ELR (cell line): ENCODE measurements at places on chromosomes 4 and X.
A peak's percentile ranks its signal among the peaks of the same experiment; 100 is the strongest.

DNA sequence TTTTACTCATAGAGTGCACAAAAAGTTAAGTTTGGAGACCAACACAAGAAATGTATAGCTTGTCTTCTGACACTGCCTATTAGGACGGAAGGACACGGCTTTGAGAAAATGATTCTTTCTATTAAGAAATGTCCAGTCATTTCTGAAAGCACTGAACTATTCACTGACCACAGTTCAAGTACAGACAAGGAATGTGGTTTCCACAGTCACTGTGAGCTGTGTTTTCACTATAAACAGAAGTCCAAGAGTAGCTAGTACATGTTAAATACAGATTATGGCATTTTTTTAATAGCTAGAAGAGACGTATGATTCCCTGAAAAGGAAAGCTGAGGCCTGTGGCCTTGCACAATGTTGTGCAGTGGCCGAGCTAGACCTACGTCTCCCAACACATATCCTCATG is 115.1 kb upstream of the GPM6A start:
- peak; percentile 9 for DNase-seq

DNA sequence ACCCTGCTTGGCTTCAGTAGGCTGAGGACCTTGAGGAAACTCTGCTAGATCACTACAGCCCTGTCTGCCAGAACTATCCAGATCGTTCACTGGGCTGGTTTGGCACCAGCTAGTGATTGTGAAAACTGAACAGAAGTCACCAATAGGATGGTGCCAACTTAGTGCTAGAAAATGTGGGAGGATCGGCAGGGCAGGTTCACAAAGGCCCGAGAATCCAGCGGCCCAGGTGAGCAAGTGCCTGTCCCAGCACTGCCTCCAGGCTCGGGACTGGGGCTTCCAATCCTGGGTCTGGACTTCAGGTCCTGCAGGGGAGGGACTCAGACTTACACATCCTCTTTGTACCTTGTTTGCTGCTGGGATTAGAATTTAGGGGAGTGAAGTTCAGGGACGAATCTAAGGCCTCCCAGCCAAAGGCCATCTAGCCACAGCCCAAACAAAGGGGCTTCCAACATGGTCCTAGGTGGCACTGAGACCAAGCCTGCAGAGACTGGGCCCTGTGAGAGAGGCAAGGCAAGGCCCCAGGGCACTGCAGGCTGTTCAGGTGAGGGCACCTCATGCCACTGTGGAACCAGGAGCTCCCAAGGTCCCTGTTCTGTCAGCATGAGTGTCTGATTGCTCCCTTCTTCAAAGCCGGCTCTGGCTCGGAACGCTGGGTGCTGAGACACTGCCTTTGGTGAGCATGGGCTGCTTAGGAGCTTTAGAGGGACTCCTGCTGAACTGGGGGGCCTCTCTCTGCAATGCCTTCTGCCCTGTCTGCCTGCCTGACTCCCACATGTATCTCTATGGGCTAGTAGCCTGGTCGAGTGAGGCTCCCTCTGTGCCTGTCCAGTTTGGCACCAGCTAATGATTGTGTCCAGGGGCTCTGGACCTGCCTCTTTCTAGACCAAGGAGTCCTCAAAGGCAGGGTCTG is 20.7 kb upstream of the ZNF185 start:
- DNase-seq: no peak

GRCh38 chr4:85474356-85474755 is 594 bp upstream of the ARHGAP24 start:
- no peak for DNase-seq

DNA sequence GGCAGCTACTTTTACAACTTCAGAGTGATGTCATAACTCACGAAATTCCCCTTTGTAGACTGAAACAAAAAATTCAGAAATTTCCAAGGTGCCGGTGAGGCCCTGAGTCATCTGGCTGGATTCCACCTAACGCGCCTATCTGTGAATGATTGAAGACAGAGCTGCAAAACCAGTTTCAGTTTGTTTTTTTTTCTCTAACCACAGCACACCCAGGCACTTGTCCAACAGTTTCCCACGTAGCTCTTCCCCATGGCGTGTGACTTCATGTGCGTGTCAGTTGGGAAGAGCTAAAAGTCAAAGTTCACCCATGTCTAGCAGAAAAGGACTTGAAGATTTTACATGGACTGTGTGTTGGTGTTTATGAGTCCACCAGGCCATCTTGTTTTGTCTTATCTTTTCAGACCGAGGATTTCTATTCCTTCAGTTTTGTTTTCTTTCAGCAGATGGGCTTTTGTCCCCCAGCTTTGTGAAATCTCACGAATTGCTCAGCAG is 16.4 kb downstream of the TCEANC start:
- DNase-seq: peak; percentile 83

DNA sequence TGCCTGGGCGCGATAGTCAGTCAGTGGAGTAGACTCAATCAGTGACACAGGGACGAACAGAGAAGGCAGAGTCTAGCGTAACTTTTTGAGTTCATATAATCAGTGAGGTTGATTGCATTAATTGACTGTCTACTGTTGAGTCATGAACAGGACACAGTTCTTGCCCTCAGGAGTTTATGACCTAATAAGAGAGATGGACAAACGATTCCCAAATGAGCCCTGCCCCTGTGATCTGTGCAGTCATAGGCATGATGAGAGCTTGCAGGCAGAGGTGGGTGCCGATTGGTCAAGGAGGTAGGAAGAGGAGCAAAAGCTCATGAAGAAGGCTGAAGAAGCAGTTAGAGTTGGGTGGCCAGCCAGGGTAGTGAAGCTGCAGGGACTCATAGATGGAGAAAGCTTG is 57.1 kb downstream of the ADD1 start:
- peak; percentile 26 for DNase-seq

- no peak for DNase-seq
Measured at GRCh38 chrX:130378024-130378669, 7.3 kb downstream of the GPR119 start.

DNA sequence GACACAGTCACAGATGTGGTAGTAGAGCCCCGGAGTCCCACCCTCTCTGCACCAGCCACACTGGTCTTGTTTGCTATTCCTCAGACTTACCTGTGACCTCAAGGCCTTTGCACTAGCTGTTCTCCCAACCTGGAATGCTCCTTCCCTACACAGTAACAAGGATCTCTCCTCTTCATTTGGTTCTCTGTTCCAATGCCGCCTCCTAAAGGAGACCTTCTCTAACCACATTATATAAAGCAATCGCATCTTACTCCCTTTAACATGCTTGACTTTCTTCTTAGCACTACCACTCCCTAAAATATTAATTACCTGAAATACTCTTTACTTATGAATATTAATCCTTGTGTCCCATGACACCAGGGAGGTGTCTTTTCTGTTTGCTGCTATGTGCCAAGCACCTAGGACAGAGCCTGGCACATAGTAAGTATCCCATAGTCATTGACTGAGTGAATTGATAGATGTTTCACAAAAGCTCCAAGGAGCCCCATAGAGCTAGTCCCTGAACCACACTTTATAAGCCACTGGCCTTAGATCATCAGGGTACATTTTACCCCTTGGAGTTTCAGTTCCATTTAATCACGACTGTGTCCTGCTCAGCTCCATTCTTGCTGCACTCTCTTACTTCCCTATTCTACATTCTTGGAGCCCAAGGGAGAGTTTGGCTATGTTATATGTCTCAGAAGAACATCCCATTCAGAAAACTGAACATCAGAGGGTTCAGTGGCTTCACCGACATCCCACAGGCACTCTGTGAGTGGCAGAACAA is 312.7 kb downstream of the RAB28 start:
- DNase-seq: no peak

GRCh38 chrX:102784550-102784949 is 64.0 kb downstream of the GPRASP3 start:
- no peak for DNase-seq

- DNase-seq: no peak
Measured at GRCh38 chr4:186554914-186555827, at the start of gene MTNR1A. Gene MTNR1A, minus strand, starts transcription at chr4:186555567. Its CDS starts 202 bp downstream, at chr4:186555365.

- DNase-seq: no peak
Measured at GRCh38 chrX:97132664-97133415, 249.1 kb downstream of the RPA4 start.

DNA sequence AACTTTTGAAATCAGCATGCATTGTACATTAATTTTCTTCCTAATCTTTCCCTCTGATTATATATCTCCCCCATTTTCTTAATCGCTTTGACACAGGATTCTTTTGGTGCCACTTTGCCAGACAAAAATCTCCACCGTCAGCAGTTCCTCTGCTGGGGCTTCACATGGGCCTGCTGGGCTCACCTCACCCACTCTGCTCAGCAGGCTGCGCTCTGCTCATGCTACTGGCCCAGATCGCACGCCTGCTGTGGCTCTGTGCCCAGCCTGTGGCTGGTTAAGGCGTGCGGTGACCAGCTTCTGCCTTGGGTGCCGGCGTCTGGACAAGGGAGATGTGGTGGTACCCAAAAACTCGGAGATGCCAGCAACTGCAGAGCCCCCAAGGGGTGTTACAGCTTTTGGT is 31.1 kb downstream of the UCHL1 start:
- no peak for DNase-seq

DNA sequence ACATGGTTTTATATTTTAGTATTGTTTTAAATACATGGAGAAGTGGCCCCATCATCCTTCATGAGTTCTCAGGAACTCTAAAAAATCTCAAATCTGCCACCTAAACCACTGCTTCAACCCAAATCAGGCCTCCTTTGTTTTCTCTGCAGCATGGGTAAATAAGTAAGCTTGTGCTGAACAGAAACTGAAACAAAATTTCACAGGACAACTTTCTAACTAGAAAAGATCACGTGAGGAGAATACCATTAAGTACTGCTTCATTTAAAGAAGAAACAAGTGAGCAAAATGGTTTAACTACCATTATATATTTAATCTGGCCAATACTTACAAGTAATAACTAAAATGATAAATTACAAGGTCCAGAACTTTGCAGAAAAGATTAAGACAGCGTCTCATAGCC is 2.5 kb downstream of the ARAP2 start:
- DNase-seq: peak; percentile 33

GRCh38 chr4:88102026-88102425 is 56.4 kb downstream of the ABCG2 start:
- DNase-seq: no peak

GRCh38 chr4:139802931-139803330 is 137.3 kb downstream of the MGST2 start:
- DNase-seq: no peak

DNA sequence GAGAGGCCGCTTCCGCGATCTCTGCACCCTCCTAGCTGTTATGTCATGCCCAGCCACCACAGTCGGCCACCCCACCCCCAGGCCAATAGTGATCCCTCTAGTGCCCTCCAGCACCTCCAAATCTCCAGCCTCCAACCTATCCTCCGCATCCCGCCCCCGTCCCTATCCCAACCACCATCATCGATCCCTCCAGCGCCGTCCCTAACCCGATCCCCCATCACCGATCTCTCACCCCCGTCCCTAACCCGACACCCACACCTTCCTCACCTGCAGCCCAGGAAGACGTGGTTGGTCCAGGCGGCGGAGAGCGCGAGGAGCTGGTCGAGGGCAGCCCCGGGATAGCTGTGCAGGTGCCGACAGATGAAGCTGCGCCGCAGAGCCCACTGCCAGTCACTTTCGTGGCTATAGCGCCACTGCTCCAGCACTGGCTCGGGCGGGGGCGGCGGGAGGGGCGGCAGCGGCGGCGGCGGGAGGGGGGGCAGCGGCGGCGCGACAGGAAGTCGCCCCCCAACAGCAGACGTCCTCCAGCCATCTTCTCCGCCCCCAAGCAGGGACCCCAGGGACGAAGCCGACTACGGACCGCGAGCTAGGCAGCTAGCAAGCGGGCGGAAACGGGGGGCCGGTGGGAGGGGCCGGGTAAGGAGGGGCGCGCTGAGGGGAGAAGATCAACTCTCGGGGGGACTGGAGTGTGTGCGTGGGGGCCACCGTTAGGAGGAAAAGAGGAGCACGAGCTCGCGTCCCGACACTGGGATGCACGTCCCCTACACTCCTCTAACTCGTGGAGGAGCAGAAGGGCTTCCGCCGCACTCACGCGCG is 552 bp downstream of the NKRF start:
- peak; percentile 33 for DNase-seq

- DNase-seq: no peak
Measured at GRCh38 chr4:94131212-94131611, 76.5 kb upstream of the SMARCAD1 start.

- DNase-seq: no peak
Measured at GRCh38 chr4:77176640-77177039, 19.6 kb downstream of the CCNG2 start.

- no peak for DNase-seq
Measured at GRCh38 chrX:100584611-100585010, at the start of gene TNMD. Gene TNMD, plus strand, starts transcription at chrX:100584936. Its CDS starts 83 bp downstream, at chrX:100585019.

DNA sequence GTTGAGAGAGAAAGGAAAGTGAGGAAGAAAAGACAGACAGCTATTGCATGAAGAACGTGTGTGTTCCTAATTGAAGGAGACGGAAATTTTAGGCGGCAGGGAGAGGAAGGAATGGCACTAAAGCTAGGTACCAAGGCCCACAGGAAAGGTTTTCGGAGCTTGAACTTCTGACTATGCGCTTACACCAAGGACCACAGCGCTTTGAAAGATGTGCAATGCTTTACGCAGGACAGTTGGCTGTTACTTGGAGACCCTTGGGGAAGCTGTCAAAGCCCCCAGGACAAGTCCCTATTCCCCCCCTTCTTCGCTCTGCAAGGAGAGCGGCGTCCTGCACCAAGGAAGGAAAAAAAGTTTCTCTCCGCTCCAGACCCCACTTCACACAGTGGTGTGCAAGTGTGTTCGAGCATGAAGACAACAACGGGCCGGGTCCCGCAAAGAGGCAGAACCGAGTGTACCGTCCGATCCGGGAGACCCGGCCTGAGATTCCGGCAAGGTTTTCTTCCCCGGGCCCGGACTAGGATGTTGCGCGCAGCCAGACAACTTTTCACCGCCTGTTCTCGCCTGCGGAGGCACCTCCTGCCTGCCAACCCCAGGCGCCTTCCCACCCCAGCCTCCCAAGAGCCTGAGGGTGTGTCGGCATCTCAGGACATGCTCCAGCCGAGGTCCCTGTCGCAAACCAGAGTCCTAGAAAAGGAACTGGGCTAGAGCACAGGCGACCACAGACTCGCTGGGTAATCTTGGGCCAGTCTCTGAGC is 896 bp downstream of the KDR start:
- DNase-seq: no peak

DNA sequence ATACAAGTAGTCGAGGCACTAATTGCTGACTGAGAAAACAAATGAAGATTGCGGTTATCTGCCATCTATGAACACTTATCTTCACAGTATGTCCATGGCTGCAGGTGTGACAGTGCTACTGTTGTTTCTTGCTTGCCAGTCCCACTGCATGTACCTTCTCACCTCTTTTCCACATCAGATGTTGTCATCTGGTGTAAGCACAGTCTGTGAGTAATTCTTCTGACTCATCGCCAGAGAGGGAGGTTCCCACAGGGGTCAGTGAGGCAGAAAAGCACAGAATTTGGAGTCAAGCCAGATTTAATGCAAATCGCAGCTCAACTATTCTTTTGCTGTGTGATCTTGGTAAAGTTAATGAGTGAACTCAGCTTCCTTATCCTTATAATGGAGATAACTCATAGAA is 144.4 kb downstream of the GLRA2 start:
- DNase-seq: peak; percentile 92

DNA sequence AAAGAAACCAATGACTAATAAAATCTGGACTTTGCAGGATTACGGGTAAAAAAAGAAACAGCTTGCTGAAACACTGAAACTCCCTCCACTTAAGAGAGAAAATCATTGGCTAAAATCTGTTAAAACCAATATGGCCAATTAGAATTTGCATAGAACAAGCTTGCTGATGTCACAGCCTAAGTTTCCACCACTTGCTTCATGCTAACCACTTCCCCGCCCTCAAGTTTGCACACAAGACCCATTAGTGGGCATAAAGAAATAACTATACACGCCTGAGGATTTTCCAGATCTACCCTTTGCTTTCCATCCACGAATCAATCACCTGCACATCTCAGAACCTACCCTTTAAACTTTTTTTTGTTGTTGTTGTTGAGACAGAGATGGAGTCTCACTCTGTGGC is 42.7 kb upstream of the PHEX start:
- DNase-seq: no peak
